Fibroblast of skin of right biceps (primary cell): ENCODE measurements at places on chromosomes 16 and 17.

DNA sequence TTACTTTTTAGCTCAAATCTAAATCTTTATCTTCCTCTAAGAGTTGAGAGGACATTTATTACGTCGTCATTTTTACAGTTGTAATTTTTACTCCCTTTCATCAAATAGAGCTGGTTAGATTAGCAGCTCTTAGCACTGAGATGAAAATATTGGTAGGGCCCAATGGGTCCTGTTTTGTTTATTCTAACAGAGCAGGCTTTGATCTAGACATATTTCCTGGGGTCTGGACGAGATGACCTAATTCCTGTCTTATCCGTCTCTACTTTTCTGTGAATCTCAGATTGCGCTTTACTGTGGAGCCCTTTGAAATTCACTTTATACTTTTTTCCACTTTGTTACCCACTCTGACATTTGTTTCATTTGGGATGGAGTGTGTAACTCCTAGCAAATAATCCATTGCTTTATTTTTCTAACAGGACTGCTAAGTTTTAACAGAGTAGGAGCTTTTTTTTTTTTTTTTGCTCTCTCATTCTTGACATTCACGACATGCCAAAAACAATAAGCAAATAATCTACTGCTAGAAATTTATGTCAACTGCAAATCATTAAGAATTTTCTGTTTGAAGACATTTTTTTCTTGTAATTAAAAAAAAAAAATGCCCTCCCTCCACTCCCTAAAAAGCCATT, 18.5 kb downstream of the SALL1 start:
- DNase-seq: no peak

- no peak for DNase-seq
These were observed 337.1 kb downstream of the CNTNAP4 start for GRCh38 chr16:76614269-76614668.

GRCh38 chr16:20141956-20142355, 68.3 kb upstream of the GPR139 start:
- no peak for DNase-seq

DNA sequence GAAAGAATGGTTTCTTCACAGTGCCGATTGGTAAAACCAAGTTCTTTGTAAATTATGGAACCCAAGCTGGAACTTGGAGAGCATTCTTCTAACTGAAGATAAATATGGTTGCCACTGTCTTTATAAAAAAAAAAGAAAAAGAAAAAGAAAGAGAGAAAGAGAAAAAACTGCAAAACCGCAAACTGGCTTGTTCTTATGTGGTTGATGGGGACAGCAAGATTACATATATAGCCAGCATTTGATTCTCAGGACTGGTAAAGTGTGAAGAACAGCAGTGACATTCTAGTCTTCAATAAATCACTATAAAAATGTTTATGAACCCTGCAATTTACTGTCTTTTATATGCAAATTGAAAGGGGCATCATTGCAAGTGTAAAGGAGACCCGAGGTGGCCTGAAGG, 605.1 kb downstream of the MAF start:
- no peak for DNase-seq

DNA sequence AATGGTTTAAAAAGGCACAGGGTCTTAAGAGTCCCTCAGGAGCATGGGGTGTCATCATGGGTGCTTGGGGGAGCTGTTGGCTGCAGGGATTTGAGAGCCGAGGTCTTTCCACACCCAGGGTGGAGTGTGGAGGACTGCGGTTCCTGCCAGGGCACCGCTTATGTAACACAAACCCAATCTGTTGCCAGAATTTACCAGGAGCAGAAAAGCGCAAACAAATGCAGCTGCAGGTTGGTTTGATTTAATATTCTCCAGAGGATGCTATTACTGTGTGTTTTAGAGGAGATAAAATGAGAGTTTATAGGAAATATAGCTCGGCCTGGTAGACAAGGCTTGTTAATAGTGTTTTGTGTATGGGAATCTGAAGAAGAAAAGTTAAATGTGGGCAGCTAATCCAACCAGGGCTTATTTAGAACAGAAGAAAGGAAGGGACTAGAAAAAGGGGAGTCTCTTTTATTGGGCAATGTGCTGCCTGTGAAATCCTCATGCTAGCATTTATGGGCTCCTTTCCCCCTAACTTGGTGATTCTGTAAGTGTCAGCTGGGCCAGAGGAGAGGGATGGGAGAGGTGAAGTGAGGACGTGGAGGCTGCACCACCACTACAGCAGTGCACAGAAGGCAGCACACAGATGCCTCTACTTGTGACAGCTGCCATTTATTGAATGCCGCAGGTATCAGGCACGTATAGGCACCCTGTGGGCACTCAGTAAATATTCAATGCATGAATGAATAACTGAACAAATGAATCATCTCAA, 174.7 kb downstream of the KATNIP start:
- DNase-seq: no peak

GRCh38 chr16:89444728-89445127, 45.6 kb downstream of the ANKRD11 start:
- DNase-seq: no peak

DNA sequence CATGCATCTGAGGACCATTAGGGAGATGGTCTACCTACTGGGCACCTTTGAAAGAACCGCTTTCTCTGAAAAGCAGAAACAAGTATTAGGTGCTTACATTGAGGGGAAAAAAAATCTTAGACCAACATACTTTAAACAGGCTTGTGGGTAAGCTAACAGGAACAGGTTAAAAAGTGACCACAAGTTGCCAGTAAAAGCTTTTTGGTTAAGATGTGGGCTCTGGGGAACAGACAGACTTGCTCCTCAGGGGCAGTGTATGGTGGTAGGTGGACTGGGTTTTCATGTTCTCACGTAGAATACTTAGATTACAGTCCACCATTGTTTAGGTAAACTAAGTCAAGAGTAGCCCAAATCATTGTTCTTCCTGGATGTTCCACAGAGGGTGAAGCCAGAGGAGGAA, 41.2 kb downstream of the REXO5 start:
- DNase-seq: no peak

GRCh38 chr17:54992797-54993639, 24.5 kb downstream of the STXBP4 start:
- DNase-seq: peak; percentile 30

- peak; percentile 59 for DNase-seq
These were observed 26.5 kb downstream of the HELZ start for GRCh38 chr17:67218385-67218950.

- DNase-seq: no peak
These were observed 14.3 kb downstream of the PIK3R5 start for GRCh38 chr17:8951206-8951605.

DNA sequence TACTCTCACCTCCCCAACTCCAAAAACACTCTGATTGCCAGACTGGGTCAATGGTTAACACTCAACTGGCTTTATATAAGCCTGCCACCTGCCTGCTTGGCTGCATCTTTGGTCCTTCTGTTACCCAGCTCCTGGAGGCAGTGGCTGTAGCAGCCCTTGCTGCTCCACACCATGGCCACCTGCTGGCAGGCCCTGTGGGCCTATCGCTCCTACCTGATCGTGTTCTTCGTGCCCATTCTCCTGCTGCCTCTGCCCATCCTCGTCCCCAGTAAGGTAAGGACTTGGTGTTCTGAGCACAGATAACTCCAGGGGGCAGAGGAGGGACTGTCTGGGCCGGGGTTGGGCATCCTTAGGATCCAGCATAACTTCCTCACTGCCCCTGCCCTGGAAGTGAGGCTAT, at the start of gene SLC13A2:
Gene SLC13A2, plus strand, starts transcription at position 103 of the 400 bp plus-strand sequence. Its CDS starts 69 bp downstream, at position 172.
- no peak for DNase-seq

- no peak for DNase-seq
These were observed 478.3 kb upstream of the ERCC4 start for GRCh38 chr16:13441675-13442074.

DNA sequence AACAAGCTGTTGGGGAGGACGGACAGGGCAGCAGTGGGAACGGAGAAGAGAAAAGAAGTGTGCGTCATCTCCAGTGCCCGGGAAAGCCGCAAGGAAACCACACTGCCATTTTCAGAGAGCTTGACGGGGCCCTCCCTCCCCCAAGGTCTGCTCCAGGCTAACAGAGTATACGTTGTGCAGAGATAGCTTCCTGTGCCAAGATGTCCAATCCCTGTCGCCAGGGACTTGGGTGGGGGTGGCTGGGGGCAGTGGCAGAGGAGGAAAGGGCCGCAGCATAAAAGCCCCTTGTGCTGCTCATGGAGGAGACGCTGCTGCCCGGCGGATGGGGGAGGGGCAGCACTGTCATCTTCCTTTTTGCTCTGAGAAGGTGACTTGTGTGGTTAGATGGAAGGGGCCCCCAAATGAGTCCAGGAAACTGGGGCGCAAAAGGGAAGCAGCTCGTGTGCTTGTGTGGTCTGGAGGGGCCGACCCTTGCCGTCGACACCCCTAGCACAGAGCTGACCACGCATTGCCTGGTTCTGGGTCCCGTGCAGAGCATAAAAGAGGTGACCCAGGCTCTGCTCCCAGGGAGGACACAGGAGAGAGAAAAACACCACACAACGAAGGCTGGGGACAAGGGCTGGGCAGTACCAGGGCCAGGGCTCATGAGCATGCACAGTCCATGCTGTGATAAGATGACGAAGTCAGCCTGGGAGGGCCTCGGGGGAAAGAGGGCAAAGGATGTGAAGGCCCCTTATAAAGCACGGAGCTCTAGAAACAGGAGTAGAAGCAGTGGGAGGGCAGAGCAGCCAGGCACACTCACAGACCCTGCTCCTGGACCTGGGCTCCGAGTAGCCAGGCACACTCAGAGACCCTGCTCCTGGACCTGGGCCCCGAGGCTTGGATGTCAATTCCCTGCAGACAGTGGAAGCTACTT, 372.7 kb downstream of the SLC39A11 start:
- peak; percentile 73 for DNase-seq

DNA sequence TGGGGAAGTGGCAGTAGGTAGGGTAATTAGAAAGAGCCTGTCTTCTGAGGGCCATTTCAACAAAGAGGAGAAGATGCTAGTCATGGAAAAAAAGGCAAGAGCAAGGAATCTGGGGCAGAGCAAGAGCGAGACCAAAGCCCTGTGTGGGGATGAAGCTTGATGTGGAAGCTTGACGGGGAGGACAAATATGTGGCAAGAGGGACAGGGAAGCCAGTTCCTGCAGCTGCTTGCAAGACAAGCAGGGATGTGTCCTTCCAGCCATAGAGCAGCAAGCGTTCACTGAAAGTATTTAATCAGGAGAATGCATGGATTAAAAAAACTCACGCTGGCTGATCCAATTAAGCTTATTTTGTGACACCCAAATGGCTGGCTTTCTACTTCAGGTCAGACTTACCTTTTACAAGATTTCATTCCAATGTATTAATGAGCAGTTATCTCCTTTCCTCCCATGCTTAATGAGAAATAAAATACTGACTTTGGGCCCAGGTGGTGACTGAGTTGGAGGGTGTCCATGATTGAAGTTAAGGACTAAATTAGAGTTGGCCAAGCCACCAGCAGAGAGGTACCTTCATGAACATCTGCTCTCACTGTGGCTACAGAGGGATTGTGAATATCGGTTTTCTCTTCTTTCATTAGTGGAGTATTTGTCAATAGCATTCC, 76.8 kb downstream of the ABCA8 start:
- no peak for DNase-seq

DNA sequence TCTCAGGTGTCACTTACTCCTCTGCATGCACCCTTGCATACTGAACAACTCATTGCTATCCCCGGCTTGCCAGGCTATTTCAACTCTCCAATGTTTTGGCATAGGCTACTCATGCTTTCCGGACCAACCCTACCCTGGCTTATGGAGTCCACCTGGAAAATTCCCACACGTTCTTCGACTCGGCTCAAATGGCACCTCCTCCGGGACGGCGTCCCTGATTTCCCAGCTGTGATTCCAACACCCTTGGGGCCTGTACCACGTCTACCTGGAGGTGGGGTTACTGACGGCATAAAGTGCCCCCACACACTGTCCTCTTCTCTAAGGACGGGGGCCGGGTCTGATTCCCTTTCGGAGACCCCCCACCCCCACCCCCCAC, 498 bp downstream of the SMYD4 start:
- DNase-seq: peak; percentile 21

DNA sequence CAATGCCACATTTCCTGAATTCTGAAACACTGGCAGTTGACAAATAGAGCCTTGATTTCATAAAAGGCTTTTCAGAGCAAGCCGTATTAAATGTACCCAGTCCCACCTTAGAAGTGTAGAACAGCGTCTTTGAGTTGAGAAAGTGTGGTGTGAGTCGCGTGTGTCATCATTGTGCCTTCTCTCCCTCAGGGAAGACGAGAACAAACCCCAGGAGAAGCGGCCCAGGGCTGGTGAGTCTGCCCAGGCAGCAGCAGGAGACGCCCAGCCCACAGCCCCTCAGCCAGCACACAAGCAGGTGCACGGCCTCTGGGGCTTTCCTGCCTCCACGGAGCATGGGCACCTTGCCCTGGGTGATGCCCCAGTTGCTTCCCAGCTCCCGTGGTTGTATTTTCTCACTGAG, 34.0 kb downstream of the CIBAR2 start:
- no peak for DNase-seq

DNA sequence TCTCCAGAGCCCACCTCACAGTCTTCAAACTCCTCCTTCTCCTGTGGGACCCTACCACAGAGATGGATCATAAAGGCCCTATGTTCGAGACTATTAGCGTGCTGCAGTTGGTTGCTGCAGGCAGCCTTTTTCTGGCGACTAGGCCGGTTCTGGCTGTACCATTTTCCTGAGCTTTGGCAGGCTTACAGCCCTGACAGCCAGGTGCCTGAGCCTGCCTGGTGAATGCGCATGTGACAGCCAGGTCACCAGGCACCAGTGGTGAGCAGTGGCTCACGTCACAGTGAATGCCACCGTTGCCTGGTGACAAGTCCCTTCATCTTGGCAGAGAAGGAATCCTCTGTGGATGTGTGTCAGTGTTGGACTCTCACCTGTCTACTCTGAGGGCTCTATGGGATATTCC, 978.8 kb downstream of the KCNJ18 start:
- DNase-seq: no peak

DNA sequence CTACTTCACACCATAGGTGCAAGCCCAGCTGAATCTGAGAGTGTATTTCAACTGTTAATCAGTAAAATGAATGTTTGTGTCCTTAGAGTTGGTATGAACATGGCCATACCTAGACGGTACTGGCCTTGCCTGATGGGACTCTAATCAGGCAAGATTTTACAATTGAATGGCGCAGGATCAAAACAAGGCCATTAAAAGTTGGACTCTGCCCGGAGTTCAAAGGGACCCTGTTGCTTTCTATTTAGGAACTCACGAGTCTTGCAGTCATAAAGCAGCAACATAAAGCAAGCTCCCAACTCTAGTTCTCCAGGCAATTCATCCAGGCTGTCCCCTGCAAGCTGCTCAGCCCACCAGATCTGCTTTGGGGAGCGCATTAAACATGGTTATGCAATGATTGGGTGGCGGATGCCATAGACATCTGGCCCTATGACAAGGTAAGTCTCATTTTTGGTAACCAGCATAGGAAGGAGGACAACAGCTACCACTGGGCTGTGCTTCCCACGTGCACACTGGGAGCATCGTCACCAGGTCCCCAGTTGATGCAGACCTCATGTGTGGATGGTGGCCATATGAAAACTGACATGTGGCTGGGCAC, 8.8 kb downstream of the TMEM186 start:
- DNase-seq: no peak

GRCh38 chr17:50447870-50448595, 20.6 kb downstream of the CHAD start:
- no peak for DNase-seq

GRCh38 chr16:89785523-89786155, 30.8 kb downstream of the FANCA start:
- no peak for DNase-seq

GRCh38 chr17:77750427-77751043, 208.0 kb upstream of the TNRC6C start:
- no peak for DNase-seq
